GM23248 (cell line): ENCODE measurements at places on chromosomes 6 and 20. TPM values are rescaled to one million over a fixed set of nuclear protein-coding genes. Genes with fewer than 3 reads are reported as not detected.

DNA sequence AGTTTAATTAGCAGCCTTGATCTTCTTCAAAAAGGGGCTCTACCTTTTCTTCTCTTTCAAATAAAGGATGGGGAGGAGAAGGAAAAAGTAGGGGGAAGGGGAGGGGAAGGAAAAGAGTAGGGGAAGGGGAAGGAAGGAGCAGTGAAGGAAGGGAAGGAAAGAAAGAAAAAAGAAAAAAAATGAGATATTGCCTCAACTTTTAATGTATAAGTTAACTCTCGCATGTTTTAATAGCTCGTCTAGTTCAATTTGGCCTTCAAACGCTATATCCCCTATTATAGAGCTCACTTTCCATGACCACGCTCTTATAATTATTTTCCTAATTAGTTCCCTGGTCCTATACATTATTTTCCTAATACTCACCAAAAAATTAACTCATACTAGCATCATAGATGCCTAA, 11.9 kb upstream of the RIPOR2 start:
- H3K36me3 ChIP-seq, result no peaks in the 10 kb centered on the region
- no peaks in the 10 kb centered on the region for H3K4me1 ChIP-seq

The CD109 gene
- 68.3 and 68.6 TPM in 2 replicates for total RNA-seq

The MYL9 gene
- total RNA-seq, result 134 and 172 TPM in 2 replicates

The MOG gene
- not detected in 2 replicates for total RNA-seq

DNA sequence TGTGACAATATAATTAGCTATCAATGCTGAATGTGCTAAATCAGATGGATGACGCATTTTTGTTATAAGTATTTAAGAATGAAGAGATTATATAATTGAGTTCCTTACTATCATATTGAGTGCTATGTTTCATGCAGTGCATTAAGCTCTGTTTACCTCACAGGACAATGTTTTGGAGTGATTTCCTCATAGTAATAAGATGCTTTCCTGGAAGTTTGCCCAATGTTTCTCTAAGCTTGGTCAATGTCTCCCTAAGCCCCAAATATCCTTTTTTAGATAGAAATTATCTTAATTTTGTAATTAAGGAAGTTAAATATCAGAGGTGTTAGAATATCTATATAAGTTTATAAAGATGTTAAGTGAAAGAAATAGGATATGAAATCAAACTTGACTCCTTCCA, 489.6 kb downstream of the MMUT start:
- H3K4me1 ChIP-seq, result no peaks in the 10 kb centered on the region; the same call in 1 of the 2 replicates
- H3K36me3 ChIP-seq, result no peaks in the 10 kb centered on the region
- H3K27me3 ChIP-seq, result no peaks in the 10 kb centered on the region
- H3K27ac ChIP-seq, result no peak overlapping the region

DNA sequence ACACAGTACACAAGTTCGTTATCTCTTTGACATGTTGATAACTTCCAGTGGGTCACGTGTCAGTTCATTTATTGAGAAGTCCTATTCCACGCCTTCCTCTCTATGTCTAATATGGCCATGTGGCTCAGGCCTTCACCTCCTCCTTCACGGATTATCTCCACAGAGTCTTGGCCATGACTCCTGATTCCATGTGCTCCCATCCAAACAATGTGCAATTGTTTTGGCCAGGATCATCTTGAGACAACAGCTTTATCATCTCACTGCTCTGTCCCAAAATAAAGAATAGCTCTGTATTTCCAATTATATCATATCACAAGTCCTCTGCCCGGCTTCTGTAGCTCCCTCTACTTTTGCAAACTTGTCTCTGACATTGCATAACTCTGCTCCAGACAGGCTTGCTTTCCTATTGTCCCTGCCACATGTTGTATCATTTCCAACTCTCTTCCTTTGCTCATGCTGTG, 11.1 kb upstream of the TXNDC5 start:
- H3K27me3 ChIP-seq, result no peaks in the 10 kb centered on the region
- H3K27ac ChIP-seq, result no peak overlapping the region
- H3K4me3 ChIP-seq, result no peak overlapping the region
- DNase-seq, result no peak

The GNMT gene
- total RNA-seq, result not detected in 2 replicates

The FRS3 gene
- total RNA-seq, result 3.0 and 3.4 TPM in 2 replicates

GRCh38 chr20:15056246-15056645, 718.8 kb upstream of the FLRT3 start:
- H3K36me3 ChIP-seq, result no peaks in the 10 kb centered on the region
- DNase-seq, result no peak
- no peak overlapping the region for H3K27ac ChIP-seq
- H3K4me3 ChIP-seq, result no peak overlapping the region

The TXLNB gene
- total RNA-seq, result 0.13 and 0.22 TPM in 2 replicates

GRCh38 chr20:61628480-61628879, 376.4 kb downstream of the CDH4 start:
- no peak overlapping the region for H3K27ac ChIP-seq
- H3K4me3 ChIP-seq, result no peak overlapping the region
- H3K36me3 ChIP-seq, result no peaks in the 10 kb centered on the region
- 0 out of 2 replicates have a peak, but pooled peaks cover 3% of the 10 kb centered on the region for H3K27me3 ChIP-seq
- no peak for DNase-seq
- H3K4me1 ChIP-seq, result no peaks in the 10 kb centered on the region

DNA sequence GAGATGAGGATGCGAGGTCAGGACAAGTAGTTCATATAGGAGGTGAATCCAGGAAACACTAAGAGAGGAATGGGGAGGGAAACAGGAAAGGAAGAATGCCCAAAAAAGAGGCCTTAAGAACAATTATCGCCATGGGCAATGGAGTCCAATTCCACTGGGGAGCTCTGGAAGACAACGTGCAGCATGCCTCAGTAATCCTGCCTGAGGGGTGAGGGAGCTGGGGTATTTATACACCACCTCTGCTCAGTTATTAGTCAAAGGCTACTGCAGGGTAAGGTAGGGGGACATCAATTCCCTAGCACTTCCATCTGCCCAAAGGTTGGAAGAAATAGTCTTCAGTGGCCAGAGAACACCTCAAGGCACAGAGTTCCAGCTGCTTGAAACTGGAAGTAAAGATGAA, 96.4 kb downstream of the ZNF217 start:
- peaks cover 22% of the 10 kb centered on the region for H3K4me1 ChIP-seq
- H3K27ac ChIP-seq, result no peak overlapping the region
- no peaks in the 10 kb centered on the region for H3K36me3 ChIP-seq
- no peak for DNase-seq

DNA sequence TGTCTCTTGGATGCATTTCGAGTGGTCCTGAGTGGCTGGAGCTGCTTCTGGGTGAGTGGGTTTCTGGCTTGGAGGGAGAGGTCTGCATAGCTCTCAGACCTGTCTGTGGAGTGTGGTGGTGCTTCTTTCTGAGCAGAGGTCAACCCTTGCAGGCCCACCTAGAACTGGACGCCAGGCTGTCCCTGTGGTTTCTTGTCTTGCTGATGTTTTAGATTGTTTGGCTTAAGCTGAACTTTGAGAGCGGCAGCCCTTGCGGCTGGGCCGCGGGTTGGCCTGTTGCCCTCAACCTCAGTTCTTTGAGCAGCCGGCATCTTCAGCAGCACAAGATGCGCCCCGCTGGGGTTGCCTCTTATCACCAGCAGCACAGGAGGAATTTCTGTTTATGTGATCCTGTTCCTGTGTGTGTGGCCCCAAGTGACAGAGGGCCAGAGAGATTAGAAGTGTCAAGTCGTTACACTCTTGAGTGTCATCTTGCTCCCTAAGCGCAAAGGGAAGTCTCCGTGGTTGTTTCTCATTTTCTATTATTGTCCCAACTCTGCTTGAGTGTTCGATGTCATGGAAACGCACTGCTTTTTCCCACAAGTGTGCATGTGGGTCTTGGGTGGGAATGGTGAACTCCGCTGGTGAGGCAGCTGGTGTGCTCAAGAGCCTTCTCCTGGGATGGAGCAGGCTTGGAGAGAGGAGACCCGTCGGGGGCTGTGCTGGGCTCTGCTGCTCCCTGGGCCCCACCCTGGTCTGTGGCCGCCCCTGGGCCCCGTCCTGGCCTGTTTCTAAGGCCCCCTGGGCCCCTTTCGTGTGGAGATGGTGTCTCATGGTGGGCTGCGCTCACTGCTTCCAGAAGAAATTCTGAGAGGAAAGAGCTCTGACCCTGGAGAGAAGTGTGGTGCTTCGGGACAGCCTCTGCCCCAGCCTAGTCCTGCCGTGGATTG, 20.1 kb upstream of the SLC22A1 start:
- DNase-seq, result no peak
- no peak overlapping the region for H3K4me3 ChIP-seq
- peaks cover 9% of the 10 kb centered on the region; the same call in 1 of the 2 replicates for H3K36me3 ChIP-seq
- H3K27ac ChIP-seq, result no peak overlapping the region

- DNase-seq, result no peak
- no peaks in the 10 kb centered on the region for H3K4me1 ChIP-seq
- H3K36me3 ChIP-seq, result no peaks in the 10 kb centered on the region
- peaks cover 5% of the 10 kb centered on the region; the same call in 1 of the 2 replicates for H3K27me3 ChIP-seq
Measured at GRCh38 chr6:72296375-72296774, 325.5 kb upstream of the KCNQ5 start.

GRCh38 chr6:41193171-41193734, 7.7 kb downstream of the TREML2 start:
- H3K27ac ChIP-seq, result no peak overlapping the region
- no peak for DNase-seq
- no peaks in the 10 kb centered on the region for H3K27me3 ChIP-seq

- H3K4me1 ChIP-seq, result peaks cover 27% of the 10 kb centered on the region
- no peak overlapping the region for H3K4me3 ChIP-seq
- H3K27ac ChIP-seq, result no peak overlapping the region
- H3K36me3 ChIP-seq, result no peaks in the 10 kb centered on the region
- peak; percentile 33 for DNase-seq
Measured at GRCh38 chr6:74066168-74066871, 370.3 kb downstream of the CD109 start.

- H3K4me1 ChIP-seq, result peaks cover 6% of the 10 kb centered on the region; the same call in 1 of the 2 replicates
- DNase-seq, result no peak
- no peaks in the 10 kb centered on the region for H3K27me3 ChIP-seq
- no peak overlapping the region for H3K4me3 ChIP-seq
Measured at GRCh38 chr6:4774296-4774695, 1.9 kb upstream of the CDYL start.

DNA sequence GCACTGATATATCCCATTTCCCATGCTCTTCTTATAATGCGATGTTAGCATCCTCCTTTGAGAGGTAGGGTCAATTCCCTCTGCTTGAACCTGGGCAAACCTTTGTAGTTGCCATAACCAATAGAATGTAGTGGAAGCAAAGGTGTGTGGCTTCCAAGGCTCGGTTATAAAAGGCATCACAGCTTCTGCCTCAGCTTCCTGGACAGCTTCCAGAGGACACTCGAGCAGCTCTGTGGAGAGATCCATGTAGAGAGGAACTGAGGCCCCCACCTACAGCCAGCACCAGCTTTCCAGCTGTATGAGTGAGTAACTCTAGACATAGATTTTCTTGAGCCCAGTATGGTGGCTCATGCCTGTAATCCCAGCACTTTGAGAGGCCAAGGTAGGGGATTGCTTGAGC, 36.7 kb downstream of the FGD2 start:
- H3K4me1 ChIP-seq, result no peaks in the 10 kb centered on the region; the same call in 1 of the 2 replicates
- H3K27me3 ChIP-seq, result no peaks in the 10 kb centered on the region
- no peak for DNase-seq
- no peak overlapping the region for H3K27ac ChIP-seq

The GHRH gene
- not detected in 2 replicates for total RNA-seq

The ERVFRD-1 gene
- total RNA-seq, result not detected in 2 replicates

The SYNDIG1 gene
- 1.1 and 2.6 TPM in 2 replicates for total RNA-seq

DNA sequence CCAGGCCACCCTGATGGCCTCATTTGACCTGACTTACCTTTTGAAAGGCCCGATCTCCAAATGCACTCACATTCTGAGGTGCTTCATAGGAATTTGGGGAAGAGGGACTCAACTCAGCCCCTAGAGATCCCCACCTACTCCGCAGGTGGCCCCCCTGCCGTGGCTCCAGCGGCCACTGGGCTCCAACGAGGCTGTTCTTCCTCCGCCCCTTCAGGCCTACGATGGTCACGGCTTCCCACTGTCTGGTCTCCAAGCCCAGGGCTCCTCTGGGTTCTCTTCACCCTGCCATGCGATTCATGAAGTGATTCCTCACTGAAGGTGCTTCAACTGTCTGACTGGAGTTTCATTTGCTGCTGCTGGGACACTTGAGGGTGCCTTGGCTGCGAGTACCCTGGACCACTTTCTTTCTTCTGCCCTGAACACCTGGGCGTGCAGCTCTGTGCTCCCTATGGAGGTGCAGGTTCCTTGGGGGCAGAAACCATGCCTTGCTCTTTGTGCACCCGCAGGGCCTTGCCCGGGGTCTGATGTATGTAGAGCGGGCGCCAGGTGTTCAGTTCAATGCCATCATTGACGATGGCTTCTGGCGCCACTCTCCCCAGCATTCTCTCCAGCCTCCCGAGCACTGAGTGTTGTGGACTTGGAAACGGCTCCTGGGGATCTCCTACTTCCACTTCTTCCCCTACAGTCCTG, 10.0 kb upstream of the DUSP22 start:
- no peak overlapping the region for H3K27ac ChIP-seq
- peaks cover 20% of the 10 kb centered on the region for H3K27me3 ChIP-seq
- H3K4me1 ChIP-seq, result no peaks in the 10 kb centered on the region
- no peaks in the 10 kb centered on the region for H3K36me3 ChIP-seq
- no peak for DNase-seq

DNA sequence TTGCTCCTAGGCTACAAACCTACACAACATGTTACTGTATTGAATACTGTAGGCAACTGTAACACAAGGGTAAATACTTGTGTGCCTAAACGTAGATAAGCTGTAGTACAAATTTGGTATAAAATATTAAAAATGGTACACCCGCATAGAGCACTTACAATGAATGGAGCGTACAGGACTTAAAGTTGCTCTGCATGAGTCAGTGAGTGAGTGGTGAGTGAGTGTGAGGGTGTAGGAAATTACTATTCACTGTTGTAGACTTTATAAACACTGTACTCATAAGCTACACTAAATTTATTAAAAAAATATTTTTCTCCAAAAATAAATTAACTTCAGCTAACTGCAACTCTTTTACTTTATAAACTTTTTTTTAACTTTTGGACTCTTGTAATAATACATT, 391.6 kb downstream of the ADGRB3 start:
- no peak overlapping the region for H3K27ac ChIP-seq
- peak; percentile 6 for DNase-seq
- no peaks in the 10 kb centered on the region for H3K4me1 ChIP-seq
- no peaks in the 10 kb centered on the region for H3K27me3 ChIP-seq
- no peak overlapping the region for H3K4me3 ChIP-seq

DNA sequence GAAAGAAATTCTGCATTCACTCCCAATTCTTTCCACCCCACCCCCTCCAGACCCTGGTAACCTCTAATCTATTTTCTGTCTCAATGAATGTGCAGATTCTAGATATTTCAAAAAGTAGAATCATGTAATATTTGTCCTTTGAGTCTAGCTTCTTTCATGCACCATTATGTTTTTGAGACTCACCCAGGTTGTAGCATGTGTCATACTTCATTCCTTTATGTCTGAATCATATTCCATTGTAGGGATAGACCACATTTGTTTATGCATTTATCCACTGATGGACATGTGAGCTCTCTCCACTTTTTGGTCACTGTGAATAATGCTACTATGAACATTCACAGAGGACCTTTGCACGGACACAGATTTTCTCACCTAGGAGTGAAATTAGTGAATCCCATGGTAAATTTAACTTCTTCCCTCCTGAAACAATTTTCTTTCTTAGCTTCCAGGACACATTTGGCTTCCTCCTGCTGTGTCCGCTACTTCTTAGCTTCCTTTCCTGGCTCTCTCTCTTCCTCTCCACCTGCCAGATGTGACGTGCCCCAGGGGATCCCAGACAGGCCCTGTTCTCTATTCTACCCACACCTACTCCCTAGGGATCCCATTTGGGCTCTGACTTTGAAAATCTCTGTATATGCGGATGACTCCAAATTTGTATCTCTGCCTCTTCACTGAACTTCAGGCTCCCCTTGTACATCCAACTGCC, 24.1 kb upstream of the ARFGEF2 start:
- H3K27me3 ChIP-seq, result peaks cover 10% of the 10 kb centered on the region; the same call in 1 of the 2 replicates
- no peak overlapping the region for H3K4me3 ChIP-seq
- H3K36me3 ChIP-seq, result no peaks in the 10 kb centered on the region
- peaks cover 13% of the 10 kb centered on the region for H3K4me1 ChIP-seq
- peak; percentile 86 for DNase-seq
- H3K27ac ChIP-seq, result no peak overlapping the region
